Mammary epithelial cell (primary cell): ENCODE measurements at places on chromosomes 3 and 15. TPM values are rescaled to one million over a fixed set of nuclear protein-coding genes. Genes with fewer than 3 reads are reported as not detected.

Gene CCDC54
- total RNA-seq: not detected

Gene SPESP1
- total RNA-seq: 9.2 TPM

Gene LNP1
- total RNA-seq: 1.5 TPM

Gene CHRM5
- not detected in 2 replicates for total RNA-seq

Gene CIB2
- total RNA-seq: 6.5 TPM

Gene PAK6
- total RNA-seq: 22.3 and 33.8 TPM in 2 replicates
